ENCODE measurements at places on chromosomes 6 and 20.

DNA sequence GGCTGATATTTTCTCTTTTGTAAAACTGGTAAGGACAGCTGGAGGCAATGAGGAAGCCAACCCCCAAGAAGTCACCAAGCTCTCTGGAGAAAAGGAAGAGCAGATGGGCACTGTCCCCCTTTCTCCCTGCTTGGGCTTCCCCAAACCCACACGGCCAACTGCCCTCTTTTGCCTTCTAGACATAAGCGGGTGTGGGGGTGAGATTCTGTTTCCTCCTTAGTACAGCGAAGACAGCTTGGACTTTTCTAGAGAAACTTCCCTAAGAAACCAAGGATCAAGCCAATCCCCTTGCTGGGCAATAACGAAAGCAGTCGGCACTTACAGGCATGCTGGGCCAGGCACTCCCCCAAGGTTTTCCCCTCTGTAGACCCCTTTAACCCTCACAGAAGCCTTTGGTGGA lies 110.3 kb downstream of the CDC5L start:
- DNase-seq: no peak

GRCh38 chr20:24683676-24684075 lies 214.2 kb downstream of the SYNDIG1 start:
- DNase-seq: no peak

DNA sequence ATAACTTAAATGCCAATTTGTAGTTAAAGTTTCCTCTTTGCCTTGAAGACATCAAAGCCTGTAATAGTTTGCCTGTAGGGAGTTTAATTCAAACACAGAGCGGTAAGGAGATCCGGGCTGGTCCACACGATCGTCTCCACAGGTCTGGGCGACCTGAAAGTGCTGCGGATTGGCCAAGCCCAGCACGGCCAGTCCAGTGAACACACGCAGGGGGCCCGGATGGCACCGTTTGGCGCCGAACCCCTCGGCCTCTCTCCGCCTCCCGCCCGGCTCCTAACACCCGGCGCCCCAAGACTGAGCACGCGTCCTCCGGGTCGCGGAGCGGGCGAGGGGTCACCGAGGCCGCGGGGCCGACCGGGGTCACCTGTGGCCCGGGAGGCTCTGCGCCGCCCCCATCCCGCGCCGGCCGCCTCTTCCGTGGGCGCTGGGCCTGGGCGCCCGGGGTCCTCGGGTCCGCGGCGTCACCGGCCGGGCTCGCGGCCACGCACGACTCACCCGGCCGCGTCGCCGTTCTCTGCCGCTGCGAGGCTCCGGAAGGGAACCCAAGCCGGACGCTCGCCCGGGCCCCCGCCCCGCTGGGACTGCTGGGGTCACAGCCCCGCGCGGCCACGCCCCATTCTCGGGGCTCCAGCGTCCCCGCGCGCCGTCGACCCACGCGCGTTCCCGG lies 481 bp downstream of the SERPINB6 start:
- DNase-seq: peak; percentile 55

DNA sequence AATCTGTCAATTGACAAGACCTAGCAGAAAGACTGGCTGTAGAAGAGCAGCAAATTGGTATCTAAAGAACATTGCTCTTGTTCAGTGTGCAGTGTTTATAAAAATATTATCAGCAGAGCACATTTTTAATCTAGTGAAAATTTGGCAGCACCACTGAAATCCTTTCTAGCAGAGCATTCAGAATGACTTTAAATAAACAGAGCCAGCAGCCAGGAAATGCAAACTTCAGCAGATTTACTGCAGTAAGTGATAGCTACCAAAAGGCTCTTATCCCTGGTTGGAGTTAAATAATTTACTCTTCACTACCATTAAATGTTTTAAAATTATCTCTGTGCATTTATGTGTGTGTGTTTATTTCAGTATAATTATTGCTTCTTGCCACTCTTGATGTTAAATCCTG lies 590.9 kb upstream of the CITED2 start:
- no peak for DNase-seq

DNA sequence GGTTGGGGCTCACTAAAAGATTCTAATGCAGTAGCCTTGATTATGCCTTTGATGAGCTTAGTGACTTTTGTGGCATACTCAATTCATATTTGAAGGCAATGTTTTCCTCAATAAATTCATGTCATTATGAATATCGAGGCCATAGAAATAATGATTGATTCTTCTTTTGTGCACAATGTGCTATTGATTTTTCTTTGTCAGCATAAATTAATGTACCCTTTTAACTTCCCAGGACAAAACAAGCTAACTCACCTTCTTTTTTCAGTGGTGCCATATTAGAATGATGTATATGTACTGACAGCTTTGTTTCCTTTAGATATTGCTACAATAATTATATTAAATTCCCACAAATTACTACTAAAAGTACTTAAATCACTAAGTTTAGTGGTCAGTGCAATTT lies 484.3 kb upstream of the HS3ST5 start:
- no peak for DNase-seq

- no peak for DNase-seq
Observed at GRCh38 chr6:151772446-151772845, 35.0 kb upstream of the ESR1 start.

DNA sequence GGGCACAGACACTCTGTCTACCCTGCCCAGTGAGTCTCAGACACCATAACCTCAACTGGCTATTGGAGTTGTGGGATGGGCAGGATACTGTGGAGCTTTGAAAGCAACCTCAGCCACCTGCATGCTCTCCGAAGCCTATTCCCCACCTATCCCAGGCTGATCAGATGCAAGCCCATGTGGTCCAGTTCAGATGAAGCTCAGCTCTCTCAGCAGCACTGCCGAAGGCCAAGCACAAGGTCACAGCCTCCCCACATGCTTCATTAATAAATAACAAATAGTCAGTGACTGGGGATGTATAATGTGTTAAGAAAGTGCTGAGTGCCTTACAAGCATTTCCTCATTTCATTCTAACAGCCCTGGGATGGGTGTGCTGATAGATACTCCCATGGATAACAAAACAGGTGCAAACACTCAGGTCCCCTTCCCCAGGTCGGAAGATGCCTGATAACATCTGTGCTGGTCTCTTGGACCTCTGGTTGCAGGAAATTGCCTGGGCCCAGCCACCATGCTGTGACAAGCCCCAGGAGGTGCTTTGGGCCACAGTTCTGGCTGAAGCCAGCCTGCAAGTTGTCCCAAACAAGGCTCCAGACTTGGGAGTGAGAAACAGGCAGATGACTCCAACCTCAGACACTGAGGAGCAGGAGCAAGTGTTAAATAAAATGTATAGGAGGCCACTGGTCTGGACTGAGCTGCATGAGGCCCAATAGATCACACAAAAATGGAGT lies 3.7 kb downstream of the ACSS1 start:
- DNase-seq: no peak

- no peak for DNase-seq
Observed at GRCh38 chr6:85403331-85404015, 46.4 kb upstream of the NT5E start.

GRCh38 chr6:4459996-4460395 lies 316.2 kb upstream of the CDYL start:
- no peak for DNase-seq
